ENCODE measurements at places on chromosomes 16 and 17.

DNA sequence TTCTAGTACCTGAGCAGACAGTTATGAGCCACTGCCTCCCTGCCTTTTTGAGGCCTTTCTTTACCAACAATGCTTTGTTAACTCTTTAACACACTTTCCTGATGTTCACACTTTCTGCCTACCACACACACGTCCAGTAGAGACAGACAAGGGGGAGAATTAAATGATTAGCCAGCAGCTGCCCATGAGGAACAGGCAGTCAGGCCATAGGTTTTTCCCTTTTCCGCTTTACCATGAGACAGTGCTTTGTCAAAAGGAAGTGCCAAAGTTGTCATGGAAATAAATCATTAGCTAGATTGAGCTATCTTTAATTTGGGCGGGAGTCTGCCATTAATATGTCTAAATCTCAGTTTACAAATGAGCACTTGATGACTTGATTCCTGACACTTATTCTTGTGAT is 102.1 kb downstream of the PITPNC1 start:
- DNase-seq = no peak

DNA sequence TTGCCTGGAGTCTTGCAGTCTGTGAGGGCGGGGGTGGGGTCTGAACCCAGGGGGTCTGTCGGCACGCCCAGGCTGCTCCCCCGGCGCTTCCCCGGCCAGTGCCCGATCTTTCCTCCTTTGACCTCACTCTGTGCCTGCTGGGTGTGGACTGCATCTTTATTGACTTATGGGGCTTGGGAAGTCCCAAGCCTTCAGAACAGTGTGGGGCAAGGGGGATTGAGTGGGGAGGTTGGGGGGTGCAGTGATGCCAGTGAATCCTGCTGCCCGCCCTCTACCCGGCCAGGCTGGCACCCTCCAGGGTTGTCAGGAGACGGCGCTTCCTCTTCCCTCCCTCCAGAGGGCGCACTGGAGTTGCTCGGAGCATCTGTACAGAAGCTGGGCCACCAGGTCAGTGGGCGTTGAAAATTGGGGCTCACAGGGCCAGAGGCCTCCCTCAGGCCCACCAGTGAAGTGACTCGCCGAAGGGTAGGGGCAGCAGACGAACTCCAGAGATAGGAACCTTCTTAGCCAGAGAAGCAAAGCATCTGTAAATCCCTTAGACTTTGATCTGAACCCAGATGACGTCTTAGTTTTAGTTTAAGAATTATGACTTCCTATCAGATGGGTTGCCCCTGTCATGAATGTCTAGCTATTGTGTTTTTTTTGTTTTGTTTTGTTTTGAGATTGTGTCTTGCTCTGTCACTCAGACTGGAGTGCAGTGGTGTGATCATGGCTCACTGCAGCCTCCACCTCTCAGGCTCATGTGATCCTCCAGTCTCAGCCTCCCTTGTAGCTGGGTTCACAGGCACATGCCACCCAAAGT is 184.8 kb upstream of the CIBAR2 start:
- no peak for DNase-seq

- no peak for DNase-seq
These were observed 14.7 kb downstream of the RARA start for GRCh38 chr17:40323391-40324381.

- DNase-seq = no peak
These were observed 191.0 kb downstream of the PRKCA start for GRCh38 chr17:66493283-66494019.

DNA sequence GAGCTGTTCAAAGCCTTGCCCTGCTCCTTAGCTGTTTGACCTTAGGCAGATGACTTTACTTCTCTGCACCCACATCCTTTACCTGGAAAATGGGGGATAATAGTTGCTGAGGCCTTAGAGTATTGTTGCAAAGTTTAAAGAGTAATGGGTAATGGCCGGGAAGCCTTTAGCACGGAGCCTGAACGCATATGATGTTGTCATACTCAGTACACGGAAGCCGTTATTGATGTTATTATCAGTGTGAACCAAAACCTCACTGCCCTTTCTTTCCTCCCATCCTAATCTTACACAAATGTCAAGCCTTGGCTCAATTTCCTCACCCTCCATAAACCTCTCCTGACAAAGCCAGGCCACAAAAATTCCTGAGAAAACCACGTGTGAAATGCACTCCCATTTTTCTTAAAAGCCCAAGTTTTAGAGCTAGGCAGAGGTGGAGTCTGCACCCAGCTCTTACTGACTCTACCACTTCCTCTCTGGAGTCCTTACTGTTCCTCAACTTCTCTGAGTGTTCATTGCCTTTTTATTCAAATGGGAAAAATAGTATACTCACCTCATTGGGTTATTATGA is 67.3 kb upstream of the CACNG3 start:
- no peak for DNase-seq

DNA sequence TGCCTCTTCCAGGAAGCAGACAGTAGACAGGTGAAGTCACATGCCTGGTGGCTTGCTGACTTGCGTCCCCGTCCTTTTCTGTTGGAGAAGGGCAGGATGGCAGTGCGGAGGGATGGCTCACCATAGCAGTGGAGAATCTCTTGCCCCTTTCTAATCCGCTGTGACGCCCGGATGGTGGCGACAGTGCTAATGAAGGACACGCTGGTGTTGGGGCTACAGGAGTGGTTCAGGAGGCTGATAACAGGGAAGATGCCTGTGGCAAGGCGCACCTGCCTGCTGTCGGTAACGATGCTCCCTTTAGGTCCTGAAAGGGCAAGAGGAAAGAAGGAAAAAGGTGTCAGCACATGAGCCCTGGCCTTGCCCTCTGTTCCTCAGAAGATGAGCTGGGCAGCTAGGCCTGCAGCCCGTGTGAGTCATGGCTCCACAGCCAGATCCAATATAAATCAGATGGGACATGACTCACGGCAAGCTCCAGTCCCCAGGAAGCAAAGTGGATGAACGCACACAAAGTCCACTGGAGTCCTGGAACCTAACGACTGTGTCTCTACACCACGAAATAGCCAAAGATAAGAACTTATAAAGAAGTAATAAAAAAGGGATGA is 25.5 kb downstream of the SERPINF1 start:
- DNase-seq = no peak

GRCh38 chr16:27379919-27380318 is 22.1 kb upstream of the IL21R start:
- DNase-seq = no peak

DNA sequence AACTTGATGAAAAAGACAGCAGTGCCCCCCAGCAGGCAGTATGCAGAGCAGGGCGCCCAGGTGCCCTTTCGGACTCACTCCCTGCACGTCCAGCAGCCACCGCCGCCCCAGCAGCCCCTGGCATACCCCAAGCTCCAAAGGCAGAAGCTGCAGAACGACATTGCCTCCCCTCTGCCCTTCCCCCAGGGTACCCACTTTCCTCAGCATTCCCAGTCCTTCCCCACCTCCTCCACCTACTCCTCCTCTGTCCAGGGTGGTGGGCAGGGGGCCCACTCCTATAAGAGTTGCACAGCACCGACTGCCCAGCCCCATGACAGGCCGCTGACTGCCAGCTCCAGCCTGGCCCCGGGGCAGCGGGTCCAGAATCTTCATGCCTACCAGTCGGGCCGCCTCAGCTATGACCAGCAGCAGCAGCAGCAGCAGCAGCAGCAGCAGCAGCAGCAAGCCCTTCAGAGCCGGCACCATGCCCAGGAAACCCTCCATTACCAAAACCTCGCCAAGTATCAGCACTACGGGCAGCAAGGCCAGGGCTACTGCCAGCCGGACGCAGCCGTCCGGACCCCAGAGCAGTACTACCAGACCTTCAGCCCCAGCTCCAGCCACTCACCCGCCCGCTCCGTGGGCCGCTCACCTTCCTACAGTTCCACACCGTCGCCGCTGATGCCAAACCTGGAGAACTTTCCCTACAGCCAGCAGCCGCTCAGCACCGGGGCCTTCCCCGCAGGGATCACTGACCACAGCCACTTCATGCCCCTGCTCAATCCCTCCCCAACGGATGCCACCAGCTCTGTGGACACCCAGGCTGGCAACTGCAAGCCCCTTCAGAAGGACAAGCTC is 43.2 kb downstream of the SREBF1 start:
- no peak for DNase-seq

DNA sequence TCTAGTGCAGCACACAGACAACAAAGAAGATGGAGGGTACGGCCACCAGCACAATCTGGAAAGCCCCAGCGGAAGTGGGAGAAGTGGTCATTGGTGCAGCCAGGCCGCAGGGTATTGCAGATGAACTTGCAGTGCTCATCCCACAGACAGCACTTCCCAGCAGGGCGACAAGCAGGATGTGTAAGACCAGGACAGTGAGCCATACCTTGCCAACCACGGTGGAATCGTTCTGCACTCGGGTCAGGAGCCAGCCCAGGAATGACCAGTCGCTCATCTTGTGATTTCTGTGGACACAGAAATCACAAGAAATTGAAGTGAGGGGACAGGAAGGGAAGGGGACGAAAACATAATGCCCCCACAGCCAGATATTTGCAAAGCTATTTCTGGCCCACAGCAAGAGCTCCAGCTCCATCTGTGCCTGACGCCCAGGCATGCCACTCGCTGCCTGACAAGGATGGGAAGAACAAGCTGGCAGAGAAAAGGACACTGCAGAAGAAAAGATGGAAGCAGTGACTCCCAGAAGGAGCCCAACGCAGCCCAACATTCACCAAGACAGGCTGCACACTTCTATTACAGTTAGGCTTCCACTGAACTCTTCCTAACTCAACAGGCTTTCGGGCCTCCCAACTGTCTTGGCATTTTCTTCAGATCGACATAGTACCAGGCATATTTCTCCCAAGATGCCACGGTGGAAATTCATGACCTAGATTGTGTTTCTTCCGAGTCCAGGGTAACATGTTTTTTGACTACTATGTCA is 17.5 kb upstream of the MYO18A start:
- no peak for DNase-seq

DNA sequence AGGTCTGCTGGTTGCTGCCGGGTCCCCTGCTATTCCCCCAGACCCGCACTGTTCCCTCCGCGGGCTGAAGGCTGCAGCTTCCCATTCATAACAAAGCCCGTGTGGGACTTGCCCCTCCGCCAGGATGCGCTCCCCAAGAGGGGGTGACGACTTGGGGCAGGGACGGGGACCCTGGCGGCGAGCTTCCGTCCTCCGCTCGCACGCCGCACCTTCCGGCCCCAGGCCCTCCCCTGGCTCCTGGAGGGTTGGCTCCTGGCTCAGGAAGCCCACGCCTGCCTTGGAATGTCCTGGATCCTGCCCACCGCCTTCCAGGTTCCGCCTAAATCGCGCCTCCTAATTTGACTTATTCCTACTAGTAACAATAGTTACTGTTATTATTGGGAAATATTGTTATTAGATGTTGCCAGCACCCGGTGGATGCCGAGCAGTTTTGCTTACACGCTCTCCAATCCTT is 1.1 kb upstream of the TFAP4 start:
- no peak for DNase-seq

- no peak for DNase-seq
These were observed 289.2 kb upstream of the SALL1 start for GRCh38 chr16:51440131-51440889.

DNA sequence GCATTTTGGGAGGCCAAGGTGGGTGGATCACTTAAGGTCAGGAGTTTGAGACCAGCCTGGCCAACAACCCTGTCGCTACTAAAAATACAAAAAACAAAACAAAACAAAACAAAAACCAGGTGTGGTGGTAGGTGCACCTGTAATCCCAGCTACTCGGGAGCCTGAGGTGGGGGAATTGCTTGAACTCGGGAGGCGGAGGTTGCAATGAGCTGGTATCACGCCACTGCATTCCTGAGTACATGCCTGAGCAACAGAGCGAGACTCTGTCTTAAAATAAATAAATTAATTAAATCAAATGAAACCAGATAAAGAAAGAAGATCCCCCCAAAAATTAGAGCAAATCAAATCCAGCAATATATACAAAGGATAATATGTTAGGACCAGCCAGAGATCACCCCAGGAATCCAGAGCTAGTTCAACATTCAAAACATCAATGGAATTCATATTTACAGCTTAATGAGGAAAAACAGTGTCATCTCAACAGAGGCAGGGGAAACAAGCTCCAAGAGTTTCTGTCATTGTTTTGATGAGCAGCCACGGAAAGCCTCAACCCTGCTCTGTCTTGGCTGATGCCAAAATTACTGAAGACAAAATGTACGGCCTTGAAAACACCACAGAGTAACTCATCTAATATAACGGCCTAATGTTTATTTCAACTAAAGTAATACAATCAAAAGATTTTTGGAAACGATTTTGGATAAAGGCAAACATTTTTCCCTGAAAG is 3.7 kb downstream of the PEMT start:
- no peak for DNase-seq

- DNase-seq = no peak
These were observed 16.2 kb upstream of the KLHDC4 start for GRCh38 chr16:87782033-87782432.

DNA sequence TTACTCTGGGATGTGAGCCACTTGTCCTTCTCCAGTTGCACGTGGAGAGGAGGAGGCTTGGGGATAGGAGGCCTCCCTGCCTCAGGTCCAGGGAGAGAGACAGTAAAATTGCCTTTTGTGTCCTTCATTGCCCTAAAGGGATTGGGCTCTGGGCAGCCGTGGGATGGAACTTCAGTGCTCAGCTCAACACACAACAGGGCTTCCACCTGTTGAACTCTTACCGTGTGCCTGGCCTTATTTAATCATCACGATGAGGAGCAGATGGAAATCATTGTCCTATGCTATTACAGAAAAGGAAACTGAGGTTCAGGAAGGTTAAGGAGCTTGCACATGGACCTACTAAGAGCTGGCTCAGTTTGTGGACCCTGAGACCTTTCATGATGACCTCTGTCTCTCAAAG is 92.4 kb upstream of the CDC42EP4 start:
- DNase-seq = no peak

GRCh38 chr17:19457046-19457445 is 46.0 kb downstream of the RNF112 start:
- no peak for DNase-seq

- DNase-seq = no peak
These were observed 6.5 kb upstream of the CHD3 start for GRCh38 chr17:7882068-7882467.

- no peak for DNase-seq
These were observed 29.4 kb downstream of the TBCD start for GRCh38 chr17:82780971-82781893.

All from stimulated activated CD4-positive, alpha-beta T cell treated with anti-CD3 and anti-CD28 coated beads, Interleukin-15, amount 100 ng/mL, for 1 hour (primary cell).